ENCODE measurements at places on chromosomes 7 and 10.

DNA sequence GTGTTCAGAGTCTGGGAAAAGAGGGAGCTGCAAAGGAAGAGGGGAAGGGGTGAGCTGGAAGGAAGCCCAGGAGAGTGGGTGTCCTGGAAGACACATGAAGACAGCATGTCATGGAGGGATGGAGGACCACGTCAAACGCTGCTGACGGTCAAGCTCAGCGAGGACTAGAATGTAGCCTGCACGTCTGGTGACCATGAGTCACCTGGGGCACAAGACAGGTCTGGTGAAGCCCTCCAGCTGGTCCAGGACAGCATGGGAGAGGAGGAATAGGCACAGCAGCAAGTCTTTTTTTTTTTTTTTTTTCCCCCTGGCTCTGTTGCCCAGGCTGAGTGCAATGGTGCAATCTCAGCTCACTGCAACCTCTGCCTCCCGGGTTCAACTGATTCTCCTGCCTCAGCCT lies 19.6 kb upstream of the AMZ1 start:
- DNase-seq, result no peak

GRCh38 chr10:80196270-80196949 lies 8.9 kb downstream of the ANXA11 start:
- DNase-seq, result no peak

DNA sequence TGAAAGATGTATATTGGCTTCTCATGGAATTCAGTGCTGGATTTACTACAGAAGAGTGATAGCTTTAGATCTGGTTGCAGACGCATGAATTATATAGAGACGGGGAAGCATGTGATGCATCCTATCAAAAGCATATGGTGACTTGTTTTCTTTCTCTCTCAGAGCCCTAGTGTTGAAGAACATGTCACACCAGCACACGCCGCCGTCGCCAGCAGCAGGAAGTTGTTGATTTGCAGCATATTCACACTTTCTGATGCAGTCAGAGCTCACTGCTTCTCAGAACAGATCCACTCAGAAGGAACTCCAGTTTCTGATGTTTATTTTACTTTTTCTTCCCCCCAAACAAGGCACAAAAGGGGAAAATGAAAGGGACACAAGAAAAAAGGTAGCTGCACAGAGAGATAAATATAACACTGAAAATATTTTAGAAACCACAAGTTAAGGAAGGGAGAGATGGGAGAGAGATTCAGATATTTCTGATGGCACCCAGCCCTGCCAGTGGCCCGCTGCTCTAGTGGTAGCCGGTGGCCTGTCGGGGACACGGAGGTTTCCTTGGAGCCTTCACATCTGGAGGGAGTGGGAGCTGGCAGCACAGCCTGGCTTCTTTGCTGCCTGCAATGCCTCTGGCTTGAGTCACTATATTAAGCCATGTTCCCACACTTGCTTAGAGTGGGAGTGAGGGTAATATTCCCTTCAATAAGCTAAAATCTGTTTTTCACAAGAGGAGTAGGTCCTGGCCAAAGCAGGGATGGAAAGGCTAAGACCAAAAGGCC lies 123.2 kb downstream of the NRP1 start:
- no peak for DNase-seq

- DNase-seq, result no peak
Observed at GRCh38 chr7:152967958-152968357, 208.4 kb downstream of the ACTR3B start.

Measured in inflammatory macrophage treated with lipopolysaccharide for 1 hour (primary cell).